ENCODE measurements at places on chromosomes 2 and 18. TPM values are rescaled to one million over a fixed set of nuclear protein-coding genes. Genes with fewer than 3 reads are reported as not detected.

DNA sequence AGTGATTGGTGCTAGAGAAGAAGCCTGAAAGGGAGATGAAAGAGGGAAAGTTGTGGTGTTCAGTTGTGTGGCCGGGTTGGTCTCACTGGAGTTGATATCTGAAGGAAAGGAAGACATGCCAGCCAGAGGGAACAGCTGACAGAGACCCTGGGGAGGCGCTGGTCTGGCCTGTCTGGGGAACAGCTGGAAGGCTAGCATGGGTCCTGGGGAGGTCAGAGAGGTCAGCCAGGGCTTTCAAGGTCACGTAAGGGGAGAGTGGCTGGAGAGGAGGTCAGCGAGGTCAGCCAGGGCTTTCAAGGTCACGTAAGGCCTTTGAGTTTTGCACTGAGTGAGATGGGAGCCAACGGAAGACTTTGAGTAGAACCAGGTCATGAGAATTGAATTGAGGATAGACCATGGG lies 11.0 kb downstream of the DYSF start:
- no peak for DNase-seq

Gene REG1B
- total RNA-seq, result not detected

DNA sequence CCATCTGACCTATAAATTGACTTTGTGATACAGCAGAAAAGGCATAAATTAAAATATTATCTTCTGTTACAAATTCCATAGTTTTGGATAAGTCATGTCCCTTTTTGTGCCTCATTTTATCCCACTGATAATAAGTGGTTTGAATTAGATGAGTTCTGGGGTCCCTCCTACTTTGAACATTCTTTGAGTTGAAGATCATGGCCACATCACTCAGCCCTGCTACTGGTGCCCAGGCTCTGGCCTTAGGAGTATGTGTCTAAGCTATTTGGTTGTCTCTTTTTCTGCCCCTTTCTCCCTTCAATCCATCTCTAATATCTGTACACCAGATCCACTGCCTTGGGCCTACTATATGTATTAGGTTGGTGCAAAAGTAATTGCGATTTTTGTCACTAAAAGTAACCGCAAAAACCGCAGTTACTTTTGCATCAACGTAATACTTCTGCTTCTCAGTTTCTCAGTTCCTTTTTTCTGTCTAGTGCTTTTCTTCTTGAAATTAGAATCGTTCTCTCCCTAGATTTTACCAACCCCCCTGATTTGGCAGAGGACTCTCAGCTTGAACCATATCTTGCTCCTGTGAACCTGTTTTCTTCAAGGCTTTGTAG lies 362.5 kb upstream of the TNP1 start:
- no peak for DNase-seq

DNA sequence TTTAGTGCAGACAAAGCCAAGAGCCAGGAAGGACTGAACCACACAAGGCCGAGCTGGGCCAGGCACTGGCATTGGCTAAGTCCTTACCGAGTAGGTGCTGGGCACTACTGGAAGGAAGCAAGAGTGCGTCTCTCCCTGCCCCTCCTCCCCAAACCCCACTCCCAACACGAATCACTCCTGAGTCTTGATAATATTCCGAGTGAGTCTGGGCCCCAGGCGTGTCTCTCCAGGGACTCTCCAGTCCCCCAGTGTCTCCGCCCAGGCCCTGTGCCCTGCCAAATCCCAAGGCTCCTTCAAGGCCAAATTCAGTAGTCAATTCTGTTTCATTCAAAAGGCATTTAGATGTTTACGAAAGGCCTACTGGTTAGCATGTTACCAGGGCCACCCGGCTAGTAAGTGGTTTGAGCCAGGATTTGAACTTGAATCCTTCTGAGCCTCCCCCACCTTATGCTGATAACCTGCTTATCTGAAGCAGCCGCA lies 82.8 kb downstream of the GLI2 start:
- DNase-seq, result no peak

DNA sequence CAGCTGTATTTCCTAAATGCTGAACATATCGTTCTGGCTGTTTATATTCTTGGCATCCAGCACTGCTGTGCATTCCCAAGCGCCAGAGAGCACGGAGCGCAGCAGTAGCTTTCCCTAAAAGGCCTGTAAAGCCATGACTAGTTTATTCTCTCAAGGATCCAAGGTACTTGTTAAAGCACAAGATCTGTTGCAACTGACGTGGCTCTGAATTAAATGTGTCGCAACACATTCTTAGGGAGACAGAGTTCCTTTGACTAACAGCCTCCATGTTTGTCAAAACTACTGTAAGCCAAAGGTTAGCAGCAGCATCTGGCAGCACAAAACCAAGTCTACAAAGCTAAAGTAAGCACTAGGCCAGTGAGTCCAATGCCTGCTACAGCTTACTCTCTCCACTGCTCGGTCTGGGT lies 188.6 kb upstream of the FN1 start:
- DNase-seq, result no peak

Gene SNORC
- total RNA-seq, result 0.39 TPM

GRCh38 chr2:109376115-109376514 lies 237.7 kb downstream of the SEPTIN10 start:
- DNase-seq, result no peak

DNA sequence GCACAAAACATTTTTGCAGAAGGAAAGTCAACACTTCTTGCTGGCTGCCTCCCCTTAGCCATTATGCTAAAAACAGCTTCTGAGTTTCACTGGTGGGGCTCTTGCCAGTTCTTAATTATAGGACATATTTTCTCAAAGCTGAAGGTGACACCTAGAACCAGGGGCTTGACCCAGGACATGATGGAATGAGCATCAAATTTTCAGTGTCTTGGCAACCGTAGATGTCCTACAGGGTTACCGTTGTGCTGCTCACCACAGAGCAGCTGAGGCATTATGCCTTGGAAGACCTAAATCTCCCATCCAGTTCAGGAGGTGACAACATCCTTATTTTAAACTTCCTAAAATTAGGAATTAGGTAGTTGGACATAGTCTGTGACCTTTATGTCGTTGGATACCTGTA lies 46.7 kb downstream of the TMEM185B start:
- DNase-seq, result no peak

- no peak for DNase-seq
These were observed 57.8 kb upstream of the SPRED2 start for GRCh38 chr2:65490222-65490621.

GRCh38 chr18:11512096-11513025 lies 97.0 kb upstream of the SLC35G4 start:
- DNase-seq, result no peak
